ENCODE measurements at places on chromosomes 7 and 10.

DNA sequence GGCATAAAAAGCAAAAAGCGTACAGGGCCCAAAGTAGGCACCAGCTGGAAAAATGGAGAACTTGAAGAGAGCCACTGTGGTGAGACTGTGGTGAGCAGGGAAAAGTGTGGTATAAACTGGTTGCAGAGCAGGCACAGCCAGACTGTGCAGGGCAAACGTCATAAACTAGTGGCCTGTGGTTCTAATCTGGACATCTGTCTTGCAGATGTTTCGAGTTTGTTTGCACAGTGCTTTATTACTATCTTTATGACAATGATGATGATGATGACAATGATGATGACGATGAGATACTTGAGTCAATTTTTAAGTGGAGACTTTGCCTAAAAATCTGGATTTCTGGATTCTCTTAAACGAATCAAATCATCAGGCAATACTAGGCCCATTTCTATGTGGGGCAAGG is 45.7 kb downstream of the SEMA3C start:
- no peak for DNase-seq

DNA sequence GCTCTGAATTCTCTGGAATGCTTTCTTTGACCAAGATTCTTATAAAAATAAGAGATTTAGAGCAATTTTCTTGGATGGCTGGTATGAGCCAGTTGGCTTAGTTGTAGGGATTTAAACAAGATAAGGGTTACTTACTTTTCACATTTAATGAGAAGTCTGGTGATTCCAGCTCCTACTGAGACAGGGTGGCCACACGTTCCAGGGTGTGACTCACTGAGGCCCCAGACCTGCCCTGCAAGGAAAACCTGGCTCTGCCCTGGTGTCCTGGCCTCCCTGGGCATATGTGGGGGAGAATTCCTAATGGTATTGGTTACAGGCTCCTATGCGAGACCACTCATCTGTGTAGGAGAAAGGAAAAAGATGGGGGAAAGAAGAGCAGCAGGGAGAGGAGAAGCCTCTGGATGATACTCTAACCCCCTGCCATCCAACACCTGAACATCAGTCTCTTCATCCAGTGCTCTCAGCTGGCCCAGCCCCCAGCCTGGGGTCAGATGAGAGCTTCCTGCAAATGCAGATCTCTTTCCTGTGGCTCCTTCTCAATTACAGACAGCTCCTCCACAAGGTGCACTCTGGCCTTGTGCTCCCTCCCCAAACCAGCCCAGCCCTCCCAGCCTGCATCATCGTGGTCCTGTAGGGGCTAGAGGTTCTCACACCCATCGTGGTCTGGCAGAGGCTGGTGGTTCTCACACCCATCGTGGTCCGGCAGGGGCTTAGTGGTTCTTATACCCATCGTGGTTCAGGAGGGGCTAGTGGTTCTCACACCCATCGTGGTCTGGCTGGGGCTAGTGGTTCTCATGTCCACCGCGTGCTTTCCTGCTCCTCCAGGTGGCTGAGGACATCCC is 139.9 kb downstream of the EGFR start:
- DNase-seq: no peak

DNA sequence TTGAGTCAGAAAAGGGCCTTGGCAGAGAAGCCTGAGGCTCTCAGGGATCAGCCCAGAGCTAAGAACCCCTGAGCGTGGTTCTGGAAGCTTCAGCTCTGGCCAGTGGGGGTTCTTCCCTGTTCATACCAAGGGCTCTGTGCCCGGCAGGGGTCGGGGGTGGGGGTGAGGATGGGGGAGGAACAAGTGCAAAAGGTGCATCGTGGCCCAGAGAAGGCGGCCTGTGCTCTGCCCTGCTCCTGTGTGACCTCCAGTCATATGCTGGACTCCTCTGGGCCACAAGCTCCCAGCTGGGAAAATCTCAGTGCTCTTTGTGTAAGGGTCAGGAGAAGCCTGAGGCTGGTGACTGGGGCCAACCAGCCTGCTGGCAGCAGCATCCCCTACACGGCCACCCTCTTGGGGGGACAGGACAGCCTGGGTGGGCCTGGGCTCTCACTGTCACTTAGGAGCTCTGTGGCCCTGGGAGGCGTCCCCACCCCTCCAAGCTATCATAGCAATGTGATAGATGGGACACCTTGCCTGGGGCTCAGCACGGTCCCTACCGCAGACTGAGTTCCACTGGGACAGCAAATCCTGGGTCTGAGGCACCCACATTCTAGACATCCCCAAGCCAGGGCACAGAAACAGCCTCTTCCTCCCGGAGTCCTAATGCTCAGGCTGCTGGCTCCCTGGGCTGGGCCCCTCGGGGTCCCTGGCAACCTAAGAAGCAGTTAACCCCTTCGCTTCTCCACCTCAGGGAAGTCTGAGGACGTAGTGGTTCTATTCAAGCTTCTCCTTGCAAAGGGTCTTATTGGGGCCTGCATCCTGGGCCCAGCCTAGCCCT is 2.5 kb downstream of the MMRN2 start:
- no peak for DNase-seq

- DNase-seq: no peak
These were observed 26.7 kb upstream of the OTUD1 start for GRCh38 chr10:23412223-23412622.

DNA sequence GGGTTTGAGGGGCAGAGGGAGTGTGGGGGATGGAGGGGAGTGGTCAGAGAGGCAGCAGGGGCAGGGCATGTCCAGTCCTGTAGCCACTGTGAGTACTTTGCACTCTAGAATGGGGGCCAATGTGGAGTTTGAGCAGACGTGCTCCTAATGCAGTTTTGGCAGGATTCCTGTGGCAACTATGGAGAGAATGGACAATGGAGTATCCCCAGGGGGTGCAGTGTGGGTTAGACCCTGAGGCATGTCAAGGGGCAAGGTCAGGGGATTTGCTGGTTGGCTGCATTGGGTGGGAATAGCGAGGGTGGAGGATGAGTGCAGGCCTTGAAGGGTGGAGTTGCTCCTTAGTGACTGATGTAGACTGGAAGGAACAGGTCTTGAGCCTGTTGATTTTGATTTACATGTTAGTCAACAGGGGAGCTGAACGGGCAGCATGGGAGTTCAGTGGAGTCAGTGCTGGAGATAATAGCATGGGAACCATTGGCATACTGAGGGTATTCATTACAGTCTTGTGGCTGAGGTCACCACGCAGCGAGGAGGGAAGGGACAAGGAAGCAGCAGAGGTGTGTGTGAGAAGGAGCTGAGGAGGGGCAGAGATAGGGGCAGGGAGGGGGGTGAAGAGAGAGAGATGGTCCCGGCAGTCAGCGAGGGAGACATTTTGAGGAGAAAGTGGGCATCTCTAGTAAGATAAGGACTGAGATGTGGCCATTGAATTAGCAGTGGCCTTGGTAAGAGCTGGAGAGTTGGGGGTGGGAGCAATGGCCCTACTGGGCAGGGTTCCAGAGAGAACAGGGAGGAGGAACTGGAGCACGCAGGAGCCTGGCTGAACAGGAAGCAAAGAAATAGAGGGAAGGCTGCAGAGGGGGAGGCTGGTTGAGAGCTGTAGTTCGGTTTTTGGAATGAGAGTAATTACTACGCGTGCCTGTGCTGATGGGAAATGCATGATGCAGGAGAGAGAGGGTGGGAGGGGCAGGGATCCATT is 112.7 kb downstream of the CCNY start:
- no peak for DNase-seq

GRCh38 chr7:135536150-135536549 is 21.6 kb upstream of the NUP205 start:
- DNase-seq: peak; percentile 50

- peak; percentile 52 for DNase-seq
These were observed 170.4 kb downstream of the DKK1 start for GRCh38 chr10:52484206-52485065.

DNA sequence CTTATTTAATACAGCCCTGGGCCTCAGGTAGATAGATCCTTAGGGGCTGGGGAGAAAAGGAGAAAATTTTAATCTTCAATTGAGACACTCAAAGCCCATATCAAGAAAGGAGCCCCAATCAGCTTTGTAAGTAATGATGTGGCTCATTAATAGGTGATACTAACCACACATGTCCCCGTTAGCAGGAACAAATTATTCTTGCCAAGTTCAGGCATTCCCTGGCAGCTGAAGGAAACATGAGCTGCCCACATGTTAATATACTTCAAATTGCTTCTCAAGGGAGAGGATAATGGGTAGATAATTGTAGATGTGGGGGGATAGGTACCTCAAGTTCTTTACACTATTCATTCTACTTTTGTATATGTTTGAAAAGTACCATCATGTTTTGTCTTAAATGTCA is 14.5 kb downstream of the IFIT5 start:
- DNase-seq: peak; percentile 17

- no peak for DNase-seq
These were observed 88.4 kb downstream of the FGFR2 start for GRCh38 chr10:121509796-121510195.

DNA sequence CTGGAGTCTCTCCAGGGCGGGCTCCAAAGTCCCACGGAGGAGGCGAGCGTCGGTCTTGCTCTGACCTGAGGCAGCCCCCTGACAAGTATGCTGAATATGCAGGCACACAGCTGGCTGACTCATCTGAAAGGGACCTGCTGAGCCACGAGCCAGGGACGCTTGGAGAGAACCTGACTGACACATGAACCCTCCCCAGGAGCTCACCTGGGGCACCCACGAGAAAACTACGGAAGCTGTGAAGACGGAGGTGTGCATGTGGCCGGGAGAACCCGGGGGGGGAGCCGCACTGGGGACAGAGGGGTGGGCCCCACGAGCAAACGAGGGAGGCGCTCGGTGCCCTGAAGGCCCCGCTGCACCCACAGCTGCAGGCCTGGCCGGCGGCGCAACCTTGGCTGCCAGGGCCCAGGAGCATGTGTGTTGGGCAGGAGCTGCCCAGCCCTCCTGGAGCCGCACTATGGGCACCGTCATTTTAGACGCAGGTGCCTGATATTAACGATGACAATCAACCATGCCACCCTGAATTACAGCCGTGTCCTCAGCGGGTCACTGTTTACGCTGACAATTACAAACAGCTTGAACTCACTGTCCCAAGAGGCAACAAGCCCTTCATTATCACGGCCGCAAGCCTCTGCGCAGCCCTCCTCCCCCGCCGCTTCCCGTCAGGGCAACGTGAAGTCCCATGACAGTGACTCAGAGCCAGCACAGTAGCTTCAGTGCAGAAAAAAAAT is 64.7 kb downstream of the DIP2C start:
- peak; percentile 83 for DNase-seq

GRCh38 chr10:35372329-35372728 is 36.0 kb downstream of the CCNY start:
- peak; percentile 36 for DNase-seq

DNA sequence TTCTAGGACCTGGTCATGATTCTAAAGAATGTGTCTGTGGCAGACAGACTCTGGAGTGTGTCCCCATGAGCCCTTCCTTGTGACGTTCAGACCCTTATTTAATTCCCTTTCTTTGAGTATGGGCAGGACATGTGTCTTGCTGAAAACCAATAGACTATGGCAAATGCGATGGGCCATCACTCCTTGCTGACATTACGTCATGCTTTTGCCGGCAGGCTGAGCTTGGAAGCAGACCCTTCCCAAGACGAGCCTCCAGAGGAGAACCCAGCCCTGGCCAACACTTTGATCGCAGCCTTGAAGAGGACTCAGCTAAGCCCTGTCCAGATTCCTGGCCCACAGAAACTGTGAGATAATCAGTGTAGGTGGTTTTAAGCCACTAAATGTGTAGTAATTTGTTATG is 18.4 kb upstream of the TMEM236 start:
- DNase-seq: no peak

- no peak for DNase-seq
These were observed 15.1 kb downstream of the TTYH3 start for GRCh38 chr7:2646680-2647571.

All from fibroblast of gingiva (primary cell).